Stimulated activated naive CD4-positive, alpha-beta T cell (primary cell): ENCODE measurements at places on chromosomes 5 and 9.

DNA sequence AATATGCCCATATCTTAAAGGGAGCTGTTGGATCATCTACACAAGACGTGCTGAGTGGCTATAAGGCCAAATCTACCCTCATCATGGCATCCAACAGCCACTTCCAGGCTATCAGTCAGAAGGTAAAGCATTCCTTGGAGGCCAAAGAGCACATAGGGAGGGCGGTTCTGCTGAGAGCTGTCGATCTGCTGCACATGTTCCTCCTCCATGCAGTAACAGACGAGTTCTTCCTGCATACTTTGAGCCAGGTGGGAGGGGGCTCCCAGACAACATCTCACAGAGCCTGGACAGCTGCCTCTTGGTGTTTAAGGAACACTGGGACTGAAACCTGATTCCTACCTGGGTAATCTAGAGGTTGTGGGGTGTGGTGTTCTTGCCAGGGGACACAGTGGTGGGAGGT, 93.3 kb upstream of the RAI14 start:
- no peak for DNase-seq

- peak; percentile 67 for DNase-seq
These were observed 35.3 kb upstream of the FLT4 start for GRCh38 chr5:180684623-180685161.

- no peak for DNase-seq
These were observed 152.9 kb downstream of the SGCD start for GRCh38 chr5:156479849-156480248.

DNA sequence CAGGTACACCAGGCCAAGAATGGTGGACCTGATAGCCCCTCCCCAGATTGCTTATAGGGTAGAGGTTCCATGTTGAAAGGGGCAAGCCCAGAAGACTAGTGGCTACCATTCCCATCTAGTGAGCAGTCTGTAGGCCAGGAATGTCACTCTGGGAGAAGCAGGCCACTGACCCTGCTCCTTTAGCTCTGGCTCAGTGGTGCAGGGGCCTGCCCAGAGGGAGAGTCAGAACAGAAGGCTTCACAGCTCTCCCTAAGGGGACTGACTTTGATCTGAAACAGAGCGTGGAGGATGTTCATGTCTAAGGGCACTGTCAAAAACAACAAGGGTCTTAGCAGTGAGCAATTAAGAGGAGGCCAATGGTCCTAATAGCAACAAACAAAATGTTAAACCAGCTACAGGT, 81.7 kb downstream of the ZNF354C start:
- no peak for DNase-seq

GRCh38 chr5:14880688-14881087, 9.1 kb upstream of the ANKH start:
- DNase-seq, result no peak

GRCh38 chr5:136211282-136212040, 18.5 kb upstream of the SMIM32 start:
- no peak for DNase-seq

DNA sequence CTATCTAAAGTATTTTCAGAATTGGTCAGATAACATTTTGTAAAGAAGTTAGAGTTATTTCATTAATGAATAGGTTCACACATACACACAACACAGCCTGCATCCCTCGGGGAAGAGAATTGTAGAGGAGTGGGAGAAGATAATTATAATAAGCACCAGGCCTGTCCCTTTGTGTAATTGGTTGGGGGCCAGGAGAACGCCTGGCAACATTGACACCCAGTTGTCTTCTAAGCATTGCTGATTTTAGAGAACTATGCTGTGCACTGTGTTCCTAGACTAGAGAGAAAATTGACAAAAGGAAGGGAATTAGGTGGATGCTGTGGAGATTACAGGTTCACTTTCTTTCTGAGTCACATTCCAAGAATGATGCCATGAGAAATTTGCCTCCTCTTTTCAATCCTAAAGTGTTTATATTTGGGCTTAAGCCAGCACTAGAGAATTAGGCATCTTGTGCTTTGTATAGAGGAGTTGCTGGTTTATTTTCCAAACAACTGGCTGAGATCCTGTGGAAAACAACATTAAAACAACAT, 247.6 kb downstream of the COX7C start:
- no peak for DNase-seq

DNA sequence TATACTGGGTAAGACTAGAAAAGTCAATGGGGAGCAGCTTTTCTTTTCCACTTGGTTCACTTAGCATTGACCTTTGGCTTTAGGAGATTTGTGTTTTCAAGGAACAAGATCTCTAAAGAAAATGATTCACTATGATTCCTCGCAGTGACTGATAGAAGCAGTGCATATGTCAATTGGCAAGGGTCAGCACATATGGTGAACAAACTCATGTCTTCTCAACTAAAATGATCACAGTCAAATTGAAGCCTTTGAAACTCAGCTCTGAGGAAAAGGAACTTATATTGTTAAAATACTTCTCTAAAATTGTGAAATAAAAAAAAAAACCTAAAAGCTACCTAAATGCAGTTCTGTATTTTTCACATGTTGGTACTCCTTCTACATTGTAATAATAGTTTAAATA, 43.2 kb upstream of the IL7R start:
- DNase-seq, result no peak

GRCh38 chr5:67902497-67902830, 313.1 kb upstream of the PIK3R1 start:
- DNase-seq, result no peak

- no peak for DNase-seq
These were observed 56.6 kb upstream of the IFNK start for GRCh38 chr9:27467486-27467885.

DNA sequence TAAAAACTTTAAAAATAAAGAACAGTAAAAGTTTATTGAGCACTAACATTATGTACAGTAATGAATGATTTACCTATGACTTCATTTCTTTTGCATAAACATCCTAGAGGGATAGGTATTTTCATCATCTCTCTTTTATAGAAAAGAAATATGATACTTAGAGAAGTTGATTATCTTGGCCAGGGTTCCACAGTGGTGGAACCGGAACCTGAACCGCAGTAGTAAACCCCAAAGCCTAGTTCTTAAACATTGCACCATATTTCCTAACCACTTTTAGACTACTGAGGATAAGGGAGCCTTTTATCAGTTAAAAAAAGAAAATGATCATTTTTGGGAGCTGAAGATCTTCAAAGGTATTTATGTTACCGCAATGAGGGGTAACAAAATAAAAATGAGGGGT, 205.7 kb upstream of the SGCD start:
- no peak for DNase-seq

GRCh38 chr5:41962491-41962890, 37.4 kb downstream of the FBXO4 start:
- DNase-seq, result no peak

GRCh38 chr9:126607086-126607485, 6.6 kb upstream of the LMX1B start:
- DNase-seq, result no peak

DNA sequence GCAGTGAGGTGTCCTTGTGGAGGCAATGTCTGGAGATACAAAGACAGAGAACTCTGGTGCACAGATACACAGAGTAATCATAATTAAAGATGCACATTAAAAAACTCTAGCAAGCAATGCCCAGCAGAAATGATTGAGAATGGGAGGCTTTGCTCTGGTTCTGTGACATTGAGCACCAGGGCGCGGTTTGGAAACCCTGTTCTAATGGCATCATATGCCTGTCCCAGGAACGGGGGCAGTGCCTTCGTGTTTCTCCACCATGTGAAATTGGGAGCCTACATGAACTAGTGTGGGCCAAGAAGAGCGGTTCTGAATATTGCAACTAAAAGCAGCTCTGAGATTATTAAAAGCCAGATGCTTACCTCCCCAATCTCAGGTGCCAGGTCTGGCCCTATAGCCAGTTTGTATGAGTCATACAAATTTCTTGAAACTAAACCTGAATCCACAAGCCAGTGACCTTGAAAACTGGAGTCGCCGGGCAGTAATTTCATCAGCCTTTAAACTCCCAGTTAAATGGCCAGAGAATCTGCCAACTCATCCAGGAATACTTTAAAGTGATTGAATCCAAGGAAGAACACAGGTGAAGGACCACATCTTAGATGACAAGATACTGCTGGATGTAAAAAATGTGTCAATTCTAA, 22.2 kb upstream of the CTSL start:
- no peak for DNase-seq

GRCh38 chr5:125120012-125120411, 373.6 kb upstream of the ZNF608 start:
- no peak for DNase-seq

- peak; percentile 58 for DNase-seq
These were observed 238.0 kb upstream of the PTGER4 start for GRCh38 chr5:40441733-40442132.

GRCh38 chr5:8408258-8408657, 539.3 kb downstream of the MTRR start:
- DNase-seq, result no peak

DNA sequence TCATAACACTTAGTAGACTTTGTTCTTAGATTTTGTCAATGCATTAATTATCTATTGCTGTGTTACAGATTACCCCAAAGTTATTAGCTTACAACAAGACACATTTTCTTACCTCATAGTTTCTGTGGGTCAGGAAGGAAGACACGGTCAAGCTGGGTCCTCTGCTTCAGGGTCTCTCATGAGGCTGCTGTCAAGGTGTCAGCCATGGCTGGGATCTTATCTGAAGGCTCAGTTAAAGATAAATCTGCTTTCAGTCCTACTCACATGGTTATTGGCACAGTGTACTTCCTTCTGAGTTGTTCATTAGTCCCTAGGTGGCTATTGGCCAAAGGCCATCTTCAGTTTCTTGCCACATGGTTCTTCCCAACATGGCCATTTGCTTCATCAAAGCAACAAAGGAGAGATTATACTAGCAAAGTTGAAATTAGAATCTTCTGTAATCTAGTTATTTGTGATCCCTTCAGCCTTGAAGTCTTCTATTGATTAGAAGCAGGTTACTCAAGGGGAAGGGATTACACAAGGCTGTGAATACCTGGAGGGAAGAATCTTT, 25.2 kb downstream of the TDRD7 start:
- DNase-seq, result no peak

GRCh38 chr5:93736284-93736683, 5.1 kb downstream of the POU5F2 start:
- DNase-seq, result no peak

- no peak for DNase-seq
These were observed 27.8 kb downstream of the CSF1R start for GRCh38 chr5:150058480-150059126.

GRCh38 chr9:118088090-118088489, 383.9 kb downstream of the TLR4 start:
- DNase-seq, result no peak

DNA sequence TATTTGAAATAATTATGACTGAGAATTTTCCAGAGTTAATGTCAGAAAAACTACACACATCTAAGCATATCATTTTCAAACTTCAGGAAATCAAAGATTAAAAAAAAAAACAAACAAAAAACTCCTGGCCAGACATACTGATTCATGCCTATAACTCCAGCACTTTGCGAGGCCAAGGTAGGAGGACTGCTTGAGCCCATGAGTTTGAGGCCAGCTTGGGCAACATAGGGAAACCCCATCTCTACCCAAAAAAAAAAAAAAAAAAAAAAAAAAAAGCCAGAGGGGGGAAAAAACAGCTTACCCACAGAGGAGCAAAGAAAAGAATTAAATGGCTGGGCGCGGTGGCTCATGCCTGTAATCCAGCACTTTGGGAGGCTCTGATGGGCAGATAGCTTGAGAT, 22.4 kb downstream of the EFCAB9 start:
- no peak for DNase-seq

DNA sequence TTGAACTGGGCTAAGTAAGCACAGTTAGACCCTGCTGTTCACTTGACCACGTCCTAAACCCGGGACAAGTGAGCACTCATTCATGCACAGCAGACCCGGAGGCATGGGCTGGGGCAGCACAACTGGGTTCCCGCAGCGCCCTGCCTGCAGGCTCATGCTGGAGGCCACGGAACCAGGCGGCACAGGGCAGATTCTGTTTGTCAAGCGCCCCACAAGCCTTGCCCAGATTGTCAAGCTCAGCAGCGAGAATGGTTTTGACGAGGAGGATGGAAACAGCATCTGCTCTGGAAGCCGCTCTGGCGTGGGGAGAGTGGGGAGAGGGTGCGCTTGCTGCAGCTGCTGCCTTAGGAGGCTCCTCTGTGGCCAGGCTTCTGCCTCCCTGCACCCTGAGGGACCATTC, 32.7 kb downstream of the PRRT1B start:
- DNase-seq, result no peak

GRCh38 chr9:97558701-97559101, 57.2 kb downstream of the TMOD1 start:
- no peak for DNase-seq

DNA sequence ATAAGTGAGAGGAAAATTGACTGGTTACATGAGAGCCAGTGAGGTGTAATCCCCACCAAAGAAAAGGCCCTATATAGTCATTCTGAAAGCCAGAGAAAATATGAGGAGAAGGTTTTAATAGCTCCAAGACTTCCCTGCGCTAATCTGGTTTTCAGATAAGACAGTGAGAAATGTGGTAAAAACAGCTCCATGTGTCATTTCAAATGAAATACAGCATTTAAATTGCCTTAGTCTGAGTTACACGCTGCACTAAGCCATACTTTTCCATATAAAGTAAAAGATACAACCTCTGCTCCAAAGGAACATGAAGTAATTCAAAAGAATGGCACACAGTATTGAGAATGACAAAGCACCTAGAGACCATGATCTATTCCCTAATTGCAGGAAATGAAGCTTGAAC, 378.0 kb upstream of the PDE4D start:
- no peak for DNase-seq

GRCh38 chr9:87889882-87890252, 7.2 kb downstream of the SPATA31E1 start:
- DNase-seq, result no peak

GRCh38 chr5:72301557-72301956, 18.5 kb downstream of the MRPS27 start:
- DNase-seq, result no peak

DNA sequence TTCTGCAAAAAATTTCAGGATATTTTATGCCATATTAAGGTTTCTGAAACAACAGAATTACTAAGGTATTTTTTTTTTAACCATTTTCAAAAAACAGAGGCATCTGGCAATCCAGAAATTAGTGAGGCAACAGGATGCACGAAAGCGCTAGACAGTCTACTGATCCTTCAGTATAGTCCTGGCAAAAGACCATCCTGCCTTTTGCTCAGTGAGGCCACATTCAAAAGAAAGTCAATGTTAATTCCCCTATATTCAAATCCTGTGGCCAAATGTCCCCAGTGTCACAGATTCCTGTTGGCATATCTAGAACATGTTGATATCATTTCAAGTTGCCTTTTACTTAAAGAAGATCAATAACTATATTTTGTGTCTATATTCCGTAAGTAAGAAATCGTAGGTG, 13.1 kb upstream of the NFIB start:
- DNase-seq, result no peak
